ENCODE measurements at places on chromosomes 11 and 22.

DNA sequence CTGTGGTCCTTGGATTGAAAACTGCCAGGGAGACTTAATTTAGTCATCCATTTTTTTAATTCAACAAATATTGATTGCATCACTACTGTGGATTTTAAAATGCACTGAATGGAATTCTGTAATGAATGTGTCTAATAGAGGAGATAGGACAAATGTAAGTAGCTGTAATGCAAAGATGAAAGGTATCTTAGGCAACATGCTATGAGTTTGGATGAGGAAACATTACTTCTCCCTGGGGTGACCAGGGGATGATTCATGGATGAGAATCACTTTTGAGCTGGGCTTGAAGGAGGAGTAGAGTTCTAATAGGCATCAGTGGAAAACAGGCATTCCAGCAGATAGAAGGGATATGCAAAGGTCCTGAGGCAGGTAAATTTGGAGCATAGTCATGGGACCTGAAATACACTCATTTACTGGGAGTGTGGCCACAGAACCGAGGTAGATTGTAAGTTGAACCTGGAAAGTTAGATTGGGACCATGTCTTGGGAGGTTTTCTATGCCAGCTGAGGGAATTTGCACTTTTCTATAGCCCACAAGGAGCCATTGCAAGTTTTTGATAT, 43.4 kb downstream of the PKNOX2 start:
- no peak for DNase-seq

DNA sequence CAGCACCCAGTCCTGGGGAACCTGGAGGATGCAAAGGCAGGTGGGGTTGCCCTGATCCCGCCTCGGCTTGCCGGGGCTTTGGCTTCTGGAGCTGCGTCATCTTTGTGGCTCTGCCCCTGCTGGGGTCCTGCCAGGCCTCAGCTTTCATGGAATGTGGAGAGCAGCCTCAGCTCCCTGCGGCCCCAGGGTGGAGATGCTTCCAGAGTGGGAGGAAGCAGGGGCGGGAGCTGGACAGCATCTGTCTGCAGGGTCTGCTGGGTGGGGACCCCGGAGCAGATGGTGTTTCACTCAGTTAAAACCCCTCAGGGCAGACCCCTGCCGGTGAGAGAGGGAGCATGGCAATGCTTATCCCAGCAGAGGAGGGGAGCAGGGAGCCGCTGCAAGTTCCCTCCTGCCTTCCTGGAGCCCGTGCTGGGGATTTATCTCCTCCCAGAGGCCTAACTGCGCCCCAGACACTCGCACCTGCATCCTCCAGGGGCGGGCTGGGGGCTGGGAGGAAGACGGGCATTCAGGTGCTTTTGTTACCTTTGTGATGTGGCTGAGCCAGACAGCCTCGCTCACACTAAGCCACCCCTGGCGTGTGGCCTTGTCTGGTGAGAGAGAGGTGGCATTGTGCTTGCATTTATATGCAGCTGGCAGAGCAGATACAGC, 15.7 kb downstream of the GRIK4 start:
- DNase-seq, result no peak

GRCh38 chr11:12860827-12861226, 148.3 kb upstream of the RASSF10 start:
- DNase-seq, result no peak

GRCh38 chr11:35683728-35684339, 21.3 kb downstream of the TRIM44 start:
- DNase-seq, result no peak

DNA sequence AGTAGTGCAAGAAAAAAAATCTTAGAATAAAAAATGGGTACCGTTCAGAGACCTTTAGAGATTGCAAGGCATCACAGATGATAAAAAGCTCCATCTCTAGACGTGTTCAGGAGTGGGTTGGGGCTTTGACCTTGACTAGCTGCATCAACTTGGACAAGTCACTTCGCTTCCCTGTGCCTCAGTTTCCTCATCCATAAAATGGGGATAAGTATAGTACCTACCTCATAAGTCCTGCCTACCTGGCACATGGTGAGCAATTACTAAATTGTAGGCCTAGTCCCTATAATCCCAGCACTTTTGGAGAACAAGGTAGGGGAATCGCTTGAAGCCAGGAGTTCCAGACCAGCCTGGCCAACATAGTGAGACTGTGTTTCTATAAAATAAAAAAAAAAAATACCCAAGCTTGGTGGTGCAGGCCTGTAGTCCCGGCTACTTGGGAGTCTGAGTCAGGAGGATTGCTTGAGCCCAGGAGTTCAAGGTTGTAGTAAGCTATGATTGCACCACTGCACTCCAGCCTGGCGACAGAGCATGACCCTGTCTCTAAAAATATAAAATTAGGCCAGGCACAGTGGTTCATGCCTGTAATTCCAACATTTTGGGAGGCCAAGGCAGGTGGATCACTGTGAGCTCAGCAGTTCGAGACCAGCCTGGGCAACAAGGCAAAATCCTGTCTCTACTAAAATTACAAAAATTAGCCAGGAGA, 6.0 kb upstream of the F2 start:
- DNase-seq, result no peak

GRCh38 chr11:67279589-67280340, 9.3 kb upstream of the ANKRD13D start:
- no peak for DNase-seq
